Left cardiac atrium (tissue), 4 donors: ENCODE measurements at places on chromosomes 11 and 22.
A peak's percentile ranks its signal among the peaks of the same experiment; 100 is the strongest.

DNA sequence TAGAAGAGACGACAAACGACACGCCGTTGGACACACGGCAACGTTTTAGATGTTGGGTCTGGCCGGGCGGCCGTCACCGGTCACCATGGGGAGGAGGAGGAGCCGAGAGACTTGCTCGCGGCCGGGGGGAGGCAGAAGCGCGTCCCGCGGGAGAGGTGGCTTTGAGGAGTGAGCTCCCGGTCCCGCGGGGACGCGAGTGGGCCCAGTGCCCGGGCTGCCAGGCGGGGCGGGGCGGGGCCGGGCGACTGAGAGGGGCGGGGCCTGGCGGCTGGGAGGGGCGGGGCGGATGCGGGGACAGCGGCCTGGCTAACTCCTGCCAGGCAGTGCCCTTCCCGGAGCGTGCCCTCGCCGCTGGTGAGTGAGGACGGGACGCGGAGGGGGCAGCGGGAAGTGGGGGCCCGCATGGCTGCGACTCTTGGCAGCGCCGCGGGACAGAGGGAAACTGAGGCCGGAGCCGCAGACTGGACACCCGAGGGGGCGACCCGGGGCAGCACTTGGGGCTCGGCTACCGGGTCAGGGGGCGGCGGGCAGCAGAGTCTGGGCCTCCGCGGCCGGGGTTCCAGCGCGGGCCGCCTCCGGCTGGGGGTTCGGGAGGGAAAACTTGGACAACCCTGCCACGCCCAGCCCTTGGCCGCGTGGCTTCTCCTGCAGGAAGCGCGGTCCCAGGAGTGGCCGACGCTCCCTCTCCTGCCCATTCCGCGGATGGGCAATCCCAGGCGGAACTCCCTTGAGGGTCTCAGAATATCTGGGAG, at the start of gene TSPO:
TSPO (plus strand) TSS at position 309 of the 752 bp plus-strand sequence. CDS start 7,680 bp downstream, outside the sequence.
- DNase-seq = peak; percentile 87

DNA sequence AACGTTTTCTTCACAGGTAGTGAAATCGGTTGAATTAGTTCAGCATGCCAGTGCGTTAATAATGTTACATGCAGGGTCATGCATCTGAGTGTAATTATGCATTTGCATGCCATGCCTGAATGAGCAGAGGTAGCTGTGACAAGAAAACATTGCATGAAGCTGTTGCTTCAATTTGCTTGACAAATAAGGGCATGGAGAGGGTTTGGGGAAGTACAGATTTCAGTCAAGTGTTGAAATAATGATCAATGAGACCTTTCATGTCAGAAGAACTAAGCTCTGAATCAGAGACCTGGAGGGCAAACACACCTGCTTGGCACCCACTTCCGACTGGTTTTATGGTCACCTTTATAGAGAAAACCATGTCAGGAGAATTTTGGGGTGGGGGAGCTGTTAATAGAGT, 221.4 kb downstream of the DBX1 start:
- no peak for DNase-seq

GRCh38 chr11:74776546-74776945, 27.9 kb downstream of the RNF169 start:
- DNase-seq = no peak

DNA sequence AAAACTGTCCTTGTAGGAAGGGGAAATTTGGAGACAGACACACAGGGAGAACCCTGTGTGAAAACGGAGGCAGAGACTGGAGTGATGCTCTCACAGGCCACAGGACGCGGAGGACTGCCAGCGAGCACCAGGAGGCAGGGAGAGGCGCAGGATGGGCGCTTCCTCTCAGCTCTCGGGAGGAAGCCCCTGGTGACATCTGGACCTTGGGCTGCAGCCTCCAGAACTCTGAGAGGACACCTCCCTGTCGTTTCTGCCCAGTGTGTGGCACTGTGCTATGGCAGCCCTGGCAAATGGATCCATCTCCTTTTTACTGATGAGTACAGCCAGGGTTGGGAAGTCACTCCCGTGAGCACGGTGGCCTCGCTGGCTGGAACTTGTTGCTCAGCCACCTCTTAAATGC, 73.9 kb downstream of the LRRC32 start:
- DNase-seq = no peak

- DNase-seq = no peak
Observed at GRCh38 chr11:91156041-91156440, 933.2 kb upstream of the CHORDC1 start.

- no peak for DNase-seq
Observed at GRCh38 chr11:125569915-125570621, 791 bp downstream of the EI24 start.

DNA sequence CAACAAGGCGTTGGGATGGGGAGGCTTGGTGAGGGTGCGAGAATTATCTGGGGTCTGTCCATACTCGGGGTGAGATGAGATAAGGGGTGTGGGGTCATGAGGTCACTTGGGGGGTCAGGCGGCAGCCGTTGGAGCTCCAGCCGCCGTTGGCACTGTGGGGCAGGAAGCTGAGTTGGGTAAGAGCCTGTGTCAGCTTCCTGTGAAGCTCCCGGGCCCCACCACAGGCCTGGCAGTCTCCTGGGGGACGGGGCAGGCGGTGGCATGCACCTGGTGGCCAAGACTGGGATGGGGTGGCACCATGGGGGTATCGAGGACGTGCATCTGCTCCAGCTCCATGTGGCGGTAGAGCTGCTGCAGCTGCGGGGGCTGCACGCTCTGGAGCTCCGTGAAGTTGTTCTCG, 7.1 kb upstream of the MYBPC3 start:
- DNase-seq = no peak

GRCh38 chr22:36687516-36687915, 16.0 kb downstream of the CACNG2 start:
- no peak for DNase-seq

GRCh38 chr22:27483095-27483785, 318.3 kb downstream of the MN1 start:
- no peak for DNase-seq

GRCh38 chr11:17807034-17807433, 72.5 kb downstream of the KCNC1 start:
- DNase-seq = no peak

GRCh38 chr11:67026941-67027340, 4.0 kb downstream of the SYT12 start:
- DNase-seq = no peak

DNA sequence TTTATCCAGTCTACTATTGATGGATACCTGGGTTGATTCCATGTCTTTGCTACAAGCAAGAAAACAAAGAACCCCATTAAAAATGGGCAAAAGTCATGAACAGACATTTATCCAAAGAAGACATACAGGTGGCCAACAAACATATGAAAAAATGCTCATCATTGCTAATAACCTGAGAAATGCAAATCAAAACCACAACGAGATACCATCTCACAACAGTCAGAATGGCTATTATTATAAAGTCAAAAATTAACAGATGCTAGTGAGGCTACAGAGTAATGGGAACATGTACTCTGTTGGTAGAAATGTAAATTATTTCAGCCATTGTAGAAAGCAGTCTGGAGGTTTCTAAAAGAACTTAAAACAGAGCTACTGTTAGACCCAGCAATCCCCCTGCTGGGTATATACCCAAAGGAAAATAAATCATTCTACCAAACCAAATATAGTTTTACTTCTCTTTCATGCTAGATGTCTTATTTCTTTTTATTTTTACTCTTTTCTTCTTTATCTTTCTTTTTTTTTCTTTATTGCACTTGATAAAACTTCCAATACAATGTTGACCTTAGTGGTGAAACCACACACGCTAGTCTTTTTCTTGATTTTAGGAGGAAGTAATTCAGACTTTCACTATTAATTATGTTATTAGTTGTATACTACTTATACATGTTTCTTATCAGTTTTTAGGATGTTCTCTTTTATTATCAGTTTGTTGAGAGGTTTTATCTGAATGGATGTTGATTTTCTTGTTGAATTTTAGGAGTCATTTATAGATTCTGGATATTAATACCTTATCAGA, 14.3 kb downstream of the TRIM22 start:
- DNase-seq = no peak

DNA sequence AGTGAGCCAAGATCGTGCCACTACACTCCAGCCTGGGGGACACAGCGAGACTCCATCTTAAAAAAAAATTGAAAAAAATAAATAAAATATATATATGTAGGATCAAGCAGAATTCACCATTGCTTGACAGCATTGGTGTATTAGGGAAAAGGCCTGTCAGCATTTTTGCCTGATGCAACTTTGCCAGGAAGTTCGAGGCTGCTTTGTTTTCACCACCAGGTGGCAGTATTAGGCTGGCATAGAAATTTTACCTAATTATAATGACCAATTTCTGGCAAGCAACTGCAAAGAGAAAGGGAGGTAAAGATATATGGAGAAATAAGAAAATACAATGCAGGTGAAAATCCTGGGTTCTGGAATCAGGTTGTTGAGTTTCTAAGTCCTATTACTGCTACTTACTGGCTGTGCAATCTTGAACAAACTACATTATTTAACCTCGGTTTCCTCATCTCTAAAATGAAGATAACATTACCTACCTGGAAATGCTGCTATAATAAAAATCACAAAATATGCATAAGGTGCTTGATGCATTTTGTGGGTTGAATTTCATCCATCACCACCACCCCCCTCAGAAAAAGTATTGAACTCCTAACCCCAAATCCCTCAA, 24.7 kb downstream of the LAYN start:
- DNase-seq = peak; percentile 48

DNA sequence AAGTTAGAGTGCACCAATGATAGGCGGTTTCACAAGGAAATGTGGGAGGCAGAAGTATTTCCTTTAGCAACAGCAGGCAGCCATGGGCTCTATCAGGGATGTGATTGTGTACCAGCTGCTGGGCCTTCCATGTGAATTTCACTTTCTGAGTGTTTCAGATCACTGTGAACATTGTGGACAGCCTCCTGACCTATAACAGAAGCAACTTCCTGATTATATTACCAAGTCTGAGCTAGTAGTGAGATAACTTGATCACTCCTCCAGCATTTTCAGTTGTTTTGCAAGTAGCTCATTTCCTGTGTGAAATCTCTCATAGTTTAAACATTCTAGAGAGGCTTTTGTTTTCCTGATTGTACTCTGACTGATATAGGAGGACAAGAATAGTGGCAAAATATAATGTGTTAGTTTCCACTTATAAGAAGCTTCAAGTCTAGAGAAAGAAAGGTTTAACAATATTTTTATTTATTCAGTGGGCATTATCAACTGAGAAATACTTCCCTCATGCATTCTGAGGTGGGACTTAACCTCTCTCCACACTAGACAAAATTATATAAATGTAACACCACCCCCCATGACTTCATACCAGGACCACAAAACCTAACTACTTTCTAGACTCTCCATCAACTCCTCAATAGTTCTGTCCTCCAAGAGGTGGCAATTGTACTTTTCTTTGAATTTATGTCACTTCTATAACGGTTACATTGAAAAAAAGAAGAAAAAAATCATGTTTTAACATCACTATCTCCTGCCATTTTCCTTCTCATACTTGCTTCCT, 184.2 kb upstream of the LUZP2 start:
- DNase-seq = no peak

DNA sequence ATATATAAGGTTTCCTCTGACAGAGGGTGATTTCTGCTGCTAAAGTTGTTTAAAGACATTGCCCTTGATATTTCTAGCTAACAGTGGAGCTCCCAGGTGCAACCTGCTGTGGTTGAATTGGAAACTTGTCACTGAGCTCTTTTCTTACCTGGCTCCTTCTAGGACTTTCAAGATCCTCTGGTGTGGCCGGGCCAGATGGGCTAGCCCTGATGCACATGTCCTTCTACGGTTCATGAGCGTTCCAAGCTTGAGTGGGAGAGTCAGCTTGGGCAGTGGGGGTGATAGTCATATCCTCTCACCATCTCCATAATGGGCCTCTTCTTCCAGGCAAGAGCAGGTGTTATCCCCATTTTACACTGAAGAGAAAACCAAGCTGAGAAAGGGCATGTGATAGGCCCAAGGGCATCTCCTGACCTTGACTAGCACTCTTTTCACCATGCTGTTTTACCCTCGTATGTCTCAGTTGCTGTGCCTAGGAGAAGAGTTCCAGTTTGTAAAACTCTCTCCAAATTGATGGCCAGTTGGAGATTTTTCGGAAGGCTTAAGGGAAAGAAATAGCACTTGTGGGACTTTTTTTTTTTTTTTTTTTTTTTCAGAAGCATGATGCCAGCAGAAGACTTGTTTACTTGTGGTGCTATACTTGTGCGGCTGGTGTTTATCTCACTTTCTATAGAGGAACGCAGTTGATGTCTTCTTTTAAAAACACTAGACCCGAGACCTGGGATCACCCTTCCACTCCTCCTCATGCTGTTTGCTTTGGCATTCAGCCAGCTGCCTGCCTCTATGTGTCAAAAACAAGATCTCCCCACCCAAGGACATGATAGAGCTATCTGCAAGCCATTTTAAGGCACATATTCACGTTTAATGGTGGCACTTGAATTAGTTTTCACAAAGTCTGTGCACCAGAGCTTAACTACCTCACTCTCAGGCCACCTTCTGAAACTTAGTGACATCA, 32.6 kb downstream of the TEAD1 start:
- peak; percentile 76 for DNase-seq

DNA sequence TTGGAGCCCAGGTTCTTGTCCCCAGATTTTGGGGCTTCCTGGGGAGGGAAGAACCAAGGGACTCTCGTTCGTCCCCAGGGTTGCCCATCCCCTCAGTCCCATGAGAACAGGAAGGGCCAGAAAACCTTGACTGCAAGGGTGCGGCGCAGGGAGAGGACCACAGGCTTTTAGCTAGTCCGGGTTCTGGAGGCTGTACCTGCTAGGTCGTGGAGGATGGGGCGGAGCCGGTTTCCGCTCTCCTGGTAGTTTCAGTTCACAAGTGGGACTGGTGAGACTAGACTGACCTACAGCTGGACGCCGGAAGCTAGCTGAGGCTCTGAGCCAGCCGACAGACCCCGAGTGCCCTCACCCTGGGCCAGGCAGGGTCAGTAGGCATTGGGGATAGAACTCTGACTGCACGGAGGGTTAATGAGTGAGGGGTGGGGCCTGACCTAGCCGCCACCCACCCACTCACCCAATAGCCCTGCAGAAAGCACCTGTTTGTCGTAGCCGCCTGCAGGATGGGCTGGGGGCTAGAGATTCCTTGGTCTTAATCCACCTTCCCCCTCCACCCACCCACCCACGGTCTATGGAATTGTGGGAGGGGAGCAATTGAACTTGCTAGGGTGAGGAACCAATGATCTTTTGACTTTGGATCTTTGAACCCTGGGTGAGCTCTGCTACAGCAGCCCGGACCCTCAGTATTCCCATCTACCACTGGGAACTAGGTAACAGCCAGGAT, 1.5 kb downstream of the MAFF start:
- DNase-seq = peak; percentile 54

- DNase-seq = peak; percentile 81
Observed at GRCh38 chr22:36465232-36466021, 16.0 kb downstream of the TXN2 start.

DNA sequence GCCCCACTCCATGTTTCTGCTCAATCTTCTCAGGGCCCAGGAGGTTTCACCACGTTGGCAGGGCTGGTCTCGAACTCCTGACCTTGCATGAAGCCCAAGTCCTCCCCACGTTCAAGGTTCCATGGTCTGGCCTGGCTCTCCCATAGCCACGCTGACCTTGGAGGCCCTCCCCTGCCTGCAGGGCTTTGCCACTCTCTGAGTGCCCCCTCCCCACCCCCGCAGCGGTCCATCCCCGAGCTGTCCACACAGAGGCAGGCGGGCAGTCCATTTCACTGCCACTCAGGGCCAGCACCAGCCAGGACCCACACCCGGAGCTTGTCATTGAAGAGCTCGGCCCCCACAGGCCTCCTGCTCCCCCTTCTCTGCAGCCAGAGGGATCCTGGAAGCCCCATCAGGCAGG, 30.7 kb downstream of the ARHGAP8 start:
- no peak for DNase-seq

- DNase-seq = no peak
Observed at GRCh38 chr22:47275605-47276449, 513.4 kb downstream of the TBC1D22A start.
